Stimulated activated CD8-positive, alpha-beta memory T cell treated with anti-CD3 and anti-CD28 coated beads, Interleukin-12 subunit alpha, Interleukin-12 subunit beta, amount 100 ng/mL, for 4 hours (primary cell): ENCODE measurements at places on chromosomes 6 and 20.

- DNase-seq: no peak
Observed at GRCh38 chr6:116596815-116597214, 19.5 kb upstream of the RSPH4A start.

DNA sequence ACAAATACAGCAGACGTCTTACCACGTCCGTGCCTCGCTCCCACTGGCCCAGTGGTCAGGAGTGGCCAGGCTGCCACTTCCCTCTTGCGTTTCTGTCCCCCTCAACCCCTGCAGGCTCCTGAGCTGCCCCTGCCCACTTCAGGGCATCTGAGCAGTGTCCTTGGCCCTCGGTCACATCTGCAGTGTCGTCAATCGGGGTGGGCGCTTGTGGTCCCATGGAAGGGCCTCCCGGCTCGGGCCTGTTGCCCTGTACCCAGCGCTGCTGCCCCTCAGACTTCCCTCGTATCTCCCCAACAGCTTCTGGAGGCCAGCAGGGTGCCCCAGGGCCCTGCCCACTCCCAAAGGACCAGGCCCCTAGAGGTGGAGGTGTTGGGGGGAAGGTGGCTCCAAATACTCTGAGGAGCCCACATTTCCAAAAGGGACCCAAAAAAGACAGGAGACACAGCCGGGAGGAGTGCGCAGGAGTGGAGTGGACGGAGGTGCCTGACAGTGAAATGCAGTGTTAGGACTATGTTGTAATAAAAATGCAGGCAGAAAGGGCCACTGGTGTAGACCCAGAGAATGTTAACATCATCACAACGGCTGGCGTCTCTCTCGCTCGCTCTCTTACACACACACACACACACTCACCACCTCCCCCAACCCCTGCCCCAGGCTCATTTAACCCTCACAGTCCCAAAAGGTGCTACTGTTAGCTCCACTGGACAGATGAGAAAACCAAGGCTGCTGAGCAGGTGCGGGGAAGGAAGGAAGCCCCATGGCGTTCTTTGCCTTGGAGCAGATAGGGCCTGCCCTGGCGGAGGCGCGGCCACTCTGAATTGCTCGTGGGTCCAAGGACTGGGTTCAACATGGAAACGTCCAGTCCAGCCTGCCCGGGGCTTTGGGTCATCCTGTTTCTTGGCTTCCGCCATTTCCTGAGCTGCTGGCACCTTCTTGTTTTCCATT, 343.9 kb downstream of the ZFAND3 start:
- no peak for DNase-seq

- no peak for DNase-seq
Observed at GRCh38 chr20:1127840-1128239, 9.4 kb downstream of the PSMF1 start.

DNA sequence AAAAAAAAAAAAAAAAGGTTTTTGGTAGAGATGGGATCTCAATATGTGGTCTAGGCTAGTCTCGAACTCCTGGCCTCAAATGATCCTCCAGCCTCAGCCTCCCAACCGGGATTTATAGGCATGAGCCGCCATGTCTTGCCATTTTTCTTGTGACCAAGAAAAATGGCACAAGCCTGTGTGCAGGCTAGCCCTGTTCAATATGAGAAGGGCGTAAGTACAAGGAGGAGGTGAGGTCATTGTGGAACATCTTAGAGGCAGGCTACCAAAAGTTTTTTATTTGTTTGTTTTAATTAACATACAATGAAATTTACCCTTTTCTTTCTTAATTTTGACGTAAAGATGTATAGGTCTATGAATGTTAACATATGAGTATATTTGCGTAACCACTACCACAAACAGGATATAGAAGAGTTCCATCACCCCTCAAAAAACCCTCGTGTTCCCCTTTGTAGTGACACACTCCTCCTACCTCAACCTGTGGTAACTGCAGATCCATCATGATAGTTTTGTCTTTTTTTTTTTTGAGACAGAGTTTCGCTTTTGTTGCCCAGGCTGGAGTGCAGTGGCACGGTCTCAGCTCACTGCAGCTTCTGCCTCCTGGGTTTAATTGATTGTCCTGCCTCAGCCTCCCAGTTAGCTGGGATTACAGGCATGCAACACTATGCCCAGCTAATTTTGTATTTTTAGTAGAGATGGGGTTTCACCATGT, 28.3 kb upstream of the KIF3B start:
- DNase-seq: no peak
